Endothelial cell (in vitro differentiated cells): ENCODE measurements at places on chromosomes 7 and 10. TPM values are rescaled to one million over a fixed set of nuclear protein-coding genes. Genes with fewer than 3 reads are reported as not detected.
A peak's percentile ranks its signal among the peaks of the same experiment; 100 is the strongest.

CDNF gene
- total RNA-seq = 1.9 TPM

GRCh38 chr10:24617771-24618396 is 105.8 kb downstream of the ARHGAP21 start:
- peak; percentile 77 for DNase-seq

- no peak for DNase-seq
Measured at GRCh38 chr10:56662765-56663447, 301.8 kb upstream of the ZWINT start.

LMOD2 gene
- total RNA-seq = not detected

DNA sequence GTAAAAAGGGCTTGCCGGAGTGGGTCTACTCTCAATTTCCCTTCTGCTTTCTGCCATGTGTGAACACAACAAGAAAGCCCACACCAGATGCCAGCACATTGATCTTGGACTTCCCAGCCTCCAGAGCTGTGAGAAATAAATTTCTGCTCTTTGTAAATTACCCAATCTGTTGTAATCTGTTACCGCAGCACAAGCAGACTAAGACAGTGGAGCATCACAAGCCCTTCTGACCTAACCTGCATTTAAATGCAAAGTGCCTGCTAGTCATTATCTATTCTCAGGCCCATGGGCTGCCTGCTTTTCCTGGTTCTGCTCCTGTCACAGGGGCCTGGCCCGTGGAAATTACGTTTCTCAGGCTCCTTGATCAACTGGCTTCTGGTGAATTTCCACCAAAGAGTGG is 199.3 kb upstream of the AUTS2 start:
- no peak for DNase-seq

- peak; percentile 88 for DNase-seq
Measured at GRCh38 chr10:117216611-117217195, 19.4 kb downstream of the KCNK18 start.

- DNase-seq = no peak
Measured at GRCh38 chr10:76297358-76297757, 865.9 kb downstream of the LRMDA start.
